ENCODE measurements at places on chromosomes 1 and 21.
A peak's percentile ranks its signal among the peaks of the same experiment; 100 is the strongest.

DNA sequence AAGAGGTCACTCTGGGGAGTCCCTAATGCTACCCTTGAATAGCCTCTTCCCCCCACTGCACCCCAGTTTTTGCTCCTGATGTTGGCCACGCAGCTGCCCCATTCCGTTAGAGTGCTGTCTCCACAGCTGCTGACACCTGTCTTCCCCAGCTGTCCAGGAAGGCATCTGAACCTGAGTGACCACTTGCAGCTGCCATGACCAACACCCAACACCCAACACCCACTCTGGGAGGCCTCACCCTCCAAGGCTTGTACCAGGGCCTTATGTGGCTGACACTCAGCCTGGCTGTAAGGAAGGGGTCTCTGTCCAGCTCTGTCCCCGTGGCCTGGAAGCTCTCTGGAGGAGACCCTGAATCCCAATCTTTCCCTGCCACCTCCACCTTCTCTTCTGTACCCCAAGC, 26.7 kb upstream of the LDLRAP1 start:
- DNase-seq, result no peak

- DNase-seq, result no peak
These were observed 12.7 kb downstream of the TMCO4 start for GRCh38 chr1:19786988-19787423.

- DNase-seq, result no peak
These were observed 150.9 kb upstream of the DSCAM start for GRCh38 chr21:40997831-40998230.

GRCh38 chr1:215878128-215878527, 311.0 kb downstream of the KCTD3 start:
- no peak for DNase-seq

DNA sequence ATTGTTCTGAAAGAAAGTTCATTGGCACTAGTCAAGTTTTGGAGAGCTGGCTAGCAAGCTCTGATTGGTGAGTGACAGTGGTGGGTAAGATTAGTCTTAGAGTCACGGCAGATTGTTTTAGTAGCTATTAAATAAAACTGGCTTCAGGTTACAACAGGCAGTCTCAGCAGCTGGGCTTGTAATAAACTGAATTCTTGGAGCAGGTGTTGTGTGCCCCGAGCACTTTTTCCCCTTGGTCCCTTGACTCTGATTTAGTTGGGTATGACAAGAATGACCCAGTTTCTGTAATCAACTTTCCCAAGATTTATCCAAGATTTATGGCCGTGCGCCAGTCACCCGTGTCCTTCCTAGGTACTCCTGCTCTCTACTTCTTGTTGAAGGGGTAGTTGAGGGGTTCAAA, 40.2 kb downstream of the TBCE start:
- no peak for DNase-seq

- no peak for DNase-seq
These were observed 188.3 kb upstream of the ZRANB2 start for GRCh38 chr1:71269179-71269578.

GRCh38 chr1:17790383-17791054, 35.4 kb downstream of the ACTL8 start:
- DNase-seq, result no peak

GRCh38 chr1:224690576-224690975, 74.5 kb downstream of the CNIH3 start:
- DNase-seq, result no peak

GRCh38 chr1:92543131-92544055, 56.7 kb upstream of the GFI1 start:
- DNase-seq, result no peak

GRCh38 chr1:172745014-172745413, 86.1 kb downstream of the FASLG start:
- peak; percentile 72 for DNase-seq

- DNase-seq, result no peak
These were observed 30.2 kb downstream of the AGPAT3 start for GRCh38 chr21:43895196-43895595.

GRCh38 chr1:93522721-93523120, 74.8 kb downstream of the FNBP1L start:
- no peak for DNase-seq

- DNase-seq, result no peak
These were observed 10.5 kb downstream of the LGR6 start for GRCh38 chr1:202204065-202204464.

DNA sequence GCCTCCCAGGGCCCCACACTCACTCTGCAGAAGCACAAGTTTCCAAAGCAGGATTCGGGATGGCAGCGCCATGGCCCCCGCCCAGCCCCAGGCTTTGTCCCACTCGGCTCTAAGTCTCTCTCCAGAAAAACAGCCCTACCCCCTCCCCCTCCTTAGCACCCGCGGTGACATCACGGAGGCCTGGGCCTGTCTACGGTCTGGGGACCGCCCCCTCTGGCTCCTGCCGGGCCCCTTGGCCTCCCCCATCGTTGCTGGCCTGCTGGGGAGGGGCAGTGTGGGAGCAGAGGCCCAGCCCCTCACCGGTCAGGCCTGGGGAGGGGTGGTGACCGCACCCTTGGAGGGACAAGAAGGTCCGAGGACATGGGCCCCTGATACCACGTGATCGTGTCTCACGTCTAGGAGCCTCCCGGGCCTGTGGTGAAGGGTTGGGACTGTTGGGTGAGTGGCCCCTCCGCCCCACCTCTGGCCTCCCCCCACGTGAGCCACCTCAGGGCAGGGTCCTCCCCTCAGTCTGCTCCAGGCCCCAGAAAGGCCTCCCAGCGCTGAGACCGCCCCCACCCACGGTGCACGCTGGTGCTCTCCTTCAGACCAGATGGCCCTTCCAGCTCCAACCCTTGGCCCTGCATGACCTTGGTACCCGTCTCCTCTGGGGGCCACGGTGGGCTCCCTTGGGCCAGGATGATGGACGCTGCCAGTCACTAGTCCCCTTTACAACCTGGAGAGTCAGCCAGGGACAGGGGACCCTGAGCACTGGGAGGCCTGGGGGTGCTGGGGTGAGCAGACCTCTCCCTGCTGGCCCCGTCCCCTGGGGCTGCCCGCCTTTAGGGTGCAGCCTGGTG, at the start of gene MXRA8:
Gene MXRA8, minus strand, starts transcription at position 123 of the 839 bp plus-strand sequence. Its CDS starts 51 bp downstream, at position 72.
- no peak for DNase-seq

DNA sequence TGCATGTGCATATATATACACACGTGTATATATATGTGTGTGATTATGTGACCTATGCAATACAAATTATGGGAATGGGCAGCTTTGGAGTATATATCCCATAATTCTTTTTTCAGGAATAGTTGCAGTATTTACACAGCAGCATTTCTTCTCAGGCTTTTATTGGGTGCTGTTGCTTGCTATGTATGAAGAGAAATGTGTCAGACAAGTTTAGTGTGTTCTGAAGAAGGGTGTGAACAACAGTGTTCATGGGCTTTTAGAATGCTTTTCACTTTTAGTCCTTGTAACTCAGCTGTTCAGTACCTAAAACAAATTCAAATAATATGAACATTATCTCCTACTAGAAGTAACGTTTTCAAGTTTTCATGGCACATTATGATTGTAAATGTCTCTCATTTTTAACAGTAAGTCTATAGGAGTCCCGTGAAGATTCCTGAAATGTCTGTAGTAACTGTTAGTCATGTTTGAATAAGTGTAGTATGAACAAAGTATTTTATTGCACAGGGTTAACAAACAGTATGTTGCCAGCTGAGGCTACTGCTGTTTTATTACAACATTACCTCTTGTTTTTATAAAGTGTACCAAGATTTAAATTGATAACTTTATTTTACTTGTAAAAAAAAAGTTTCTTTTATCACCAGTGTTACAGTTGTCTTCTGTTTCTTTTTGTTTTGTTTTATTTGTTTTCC, 42.5 kb downstream of the TMED5 start:
- no peak for DNase-seq

- DNase-seq, result no peak
These were observed 910 bp upstream of the ANKRD65 start for GRCh38 chr1:1421907-1422464.

DNA sequence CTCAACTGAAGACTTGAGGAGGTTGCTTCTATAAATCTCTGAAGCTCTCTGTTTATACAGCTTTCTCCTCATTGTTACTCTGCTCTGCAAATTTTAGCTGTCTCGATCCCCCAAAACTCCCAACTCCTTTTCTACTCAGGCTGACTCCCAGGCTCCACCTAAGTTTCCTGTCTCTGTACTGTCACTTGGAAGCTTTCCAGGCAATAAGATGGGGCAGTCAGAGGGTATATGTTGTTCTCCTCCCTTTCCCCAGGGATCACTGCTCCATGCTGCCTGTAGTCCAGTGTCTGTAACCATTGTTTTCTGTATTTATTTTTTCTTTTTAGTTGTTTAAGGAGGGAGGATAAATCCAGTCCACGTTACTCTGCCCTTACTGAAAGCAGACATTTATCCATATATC, 13.4 kb downstream of the TSNAX start:
- DNase-seq, result no peak

GRCh38 chr1:24635195-24635843, 7.8 kb upstream of the SRRM1 start:
- DNase-seq, result peak; percentile 57

DNA sequence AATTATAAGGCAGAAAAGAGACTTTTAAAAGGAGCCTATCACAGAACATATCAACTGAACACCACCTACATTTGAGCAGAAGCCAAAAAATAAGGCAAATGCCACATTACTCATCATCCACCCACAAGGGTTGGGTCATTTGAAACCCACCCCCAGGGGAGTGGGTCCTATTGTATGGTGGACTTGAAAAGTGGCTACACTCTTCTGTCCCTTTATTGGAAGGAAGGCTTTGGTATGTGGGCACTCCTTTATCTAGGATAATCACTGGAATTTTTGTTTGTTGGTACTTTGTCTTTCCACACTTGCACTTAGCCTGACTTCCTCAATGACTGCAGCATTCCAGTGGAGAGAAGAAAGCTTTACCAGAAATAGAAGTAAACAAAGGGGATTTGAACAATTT, 157.2 kb upstream of the COL11A1 start:
- no peak for DNase-seq

- DNase-seq, result no peak
These were observed 32.0 kb downstream of the CLCA1 start for GRCh38 chr1:86500714-86501113.

- no peak for DNase-seq
These were observed 280.7 kb upstream of the PLXNA2 start for GRCh38 chr1:208524925-208525324.

GRCh38 chr1:232923739-232924386, 26.5 kb upstream of the NTPCR start:
- DNase-seq, result no peak

DNA sequence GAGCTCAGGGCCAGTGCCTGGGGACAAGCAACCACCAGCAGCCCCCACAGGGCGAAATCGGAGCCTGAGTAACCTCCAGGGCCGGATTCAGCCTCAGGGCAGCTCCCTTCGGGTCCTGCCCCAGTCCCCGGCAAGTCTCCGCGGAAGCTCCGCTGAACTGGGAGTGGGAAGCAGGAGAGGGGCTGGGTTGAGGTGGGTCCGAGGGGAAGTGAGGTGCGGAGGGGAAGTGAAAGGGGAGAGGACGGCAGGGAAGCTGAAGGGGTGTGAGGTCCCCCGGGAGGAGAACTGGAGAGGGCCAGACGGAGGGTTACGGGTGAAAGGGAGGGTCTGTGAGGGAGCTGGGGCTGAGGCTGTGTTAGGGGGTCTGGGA, 560 bp downstream of the PADI2 start:
- DNase-seq, result no peak

- no peak for DNase-seq
These were observed 10.2 kb downstream of the COL6A1 start for GRCh38 chr21:45991606-45992300.

GRCh38 chr1:20191266-20191825, 5.0 kb upstream of the PLA2G2C start:
- no peak for DNase-seq

GRCh38 chr1:219088778-219089557, 84.7 kb upstream of the LYPLAL1 start:
- peak; percentile 36 for DNase-seq

DNA sequence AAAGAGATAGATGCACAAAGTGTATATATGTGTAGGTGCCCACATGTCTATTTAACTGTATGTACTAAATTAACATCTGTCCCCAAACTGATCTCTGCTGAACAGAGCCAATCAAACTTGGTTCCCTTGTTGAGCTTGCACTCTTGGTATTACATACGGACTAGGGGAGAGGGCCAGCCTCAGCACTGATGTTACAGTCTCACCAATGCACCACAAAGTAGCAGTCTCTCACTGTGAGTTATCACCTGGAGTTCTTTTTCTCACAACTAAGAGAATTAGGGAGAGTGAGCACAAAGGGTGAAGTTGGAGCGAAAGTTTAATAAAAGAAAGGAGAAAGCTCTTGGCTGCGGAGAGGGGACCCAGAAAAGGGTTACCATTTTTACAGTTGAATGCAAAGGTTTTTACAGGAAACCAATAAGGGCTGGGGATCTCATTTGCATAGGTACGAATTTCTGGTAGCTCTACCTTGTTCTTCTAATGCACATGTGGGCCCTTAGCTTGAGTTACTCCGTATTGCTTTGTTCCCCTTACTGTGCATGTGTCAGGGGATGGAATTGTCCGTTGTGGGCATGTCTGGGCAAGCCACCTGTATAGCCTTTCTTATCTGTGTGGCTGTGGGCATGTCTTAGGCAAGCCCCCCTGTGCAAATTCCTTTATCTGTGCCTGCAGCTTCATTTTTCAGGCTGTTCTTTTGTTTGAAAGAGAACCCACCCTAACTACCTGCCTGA, 13.3 kb upstream of the CHI3L2 start:
- peak; percentile 38 for DNase-seq

DNA sequence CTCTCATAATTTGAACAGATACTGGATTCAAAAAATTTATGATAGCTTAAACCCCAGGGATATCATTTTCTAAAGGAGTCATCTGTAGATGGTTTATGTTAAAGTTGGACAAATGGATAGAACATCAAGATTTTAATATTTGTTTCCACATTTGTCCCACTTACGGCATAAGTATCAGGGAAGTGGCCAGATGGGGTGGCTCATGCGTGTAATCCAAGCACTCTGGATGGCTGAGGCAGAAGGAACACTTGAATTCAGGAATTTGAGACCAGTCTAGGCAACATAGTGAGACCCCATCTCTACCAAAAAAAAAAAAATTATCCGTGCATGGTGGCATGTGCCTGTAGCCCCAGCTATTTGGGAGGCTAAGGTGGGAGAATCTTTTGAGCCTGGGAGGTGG, 229.1 kb downstream of the GPR52 start:
- DNase-seq, result no peak

GRCh38 chr1:37472281-37472680, 2.1 kb upstream of the ZC3H12A start:
- DNase-seq, result no peak

DNA sequence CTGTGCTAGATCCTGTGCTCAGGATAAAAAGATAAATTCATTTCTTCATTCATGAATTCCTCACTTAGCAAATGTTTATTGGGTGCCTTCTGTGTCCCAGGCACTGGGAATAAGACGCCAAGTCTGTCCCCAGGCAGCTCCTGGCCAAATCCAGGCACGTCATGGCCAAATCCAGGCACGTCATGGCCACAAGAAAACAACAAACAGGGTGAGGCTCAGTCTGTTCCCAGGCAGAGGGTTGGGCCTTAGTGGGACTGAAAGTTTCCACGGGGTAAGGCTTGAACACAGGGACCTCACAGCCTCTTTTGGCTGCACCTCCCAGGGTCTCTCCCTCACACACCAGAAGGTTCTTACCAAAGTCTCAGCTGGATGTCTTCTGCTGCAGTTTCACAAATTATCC, 95.7 kb downstream of the PAX7 start:
- DNase-seq, result no peak

GRCh38 chr1:66415866-66416265, 118.1 kb upstream of the SGIP1 start:
- DNase-seq, result no peak

Data from HFF-Myc (cell line).